ENCODE measurements at places on chromosomes 12 and 14.

GRCh38 chr12:50112456-50113218, 601 bp downstream of the COX14 start:
- no peak for DNase-seq

DNA sequence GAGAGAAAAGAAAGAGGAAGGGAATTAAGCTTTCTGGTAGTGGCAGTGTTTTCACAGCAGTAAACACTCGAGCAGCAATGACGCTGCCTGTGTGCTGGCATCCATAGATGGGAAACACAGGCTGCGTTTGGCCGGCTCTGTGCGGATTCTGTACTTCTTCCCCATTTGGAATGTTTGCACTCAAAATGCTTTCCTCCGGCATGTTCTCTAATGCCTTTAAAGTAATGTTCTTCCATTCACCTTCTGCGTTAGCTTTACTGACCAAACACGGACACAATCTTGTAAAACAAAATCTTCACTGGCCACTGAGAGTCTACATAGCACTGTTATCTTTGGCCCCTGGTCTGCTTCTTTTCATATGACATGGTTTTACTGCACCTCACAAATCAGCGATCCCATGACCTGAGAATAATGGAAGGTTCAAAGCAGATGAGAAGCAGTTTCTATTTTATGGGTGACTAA, 31.4 kb downstream of the DCP1B start:
- no peak for DNase-seq

DNA sequence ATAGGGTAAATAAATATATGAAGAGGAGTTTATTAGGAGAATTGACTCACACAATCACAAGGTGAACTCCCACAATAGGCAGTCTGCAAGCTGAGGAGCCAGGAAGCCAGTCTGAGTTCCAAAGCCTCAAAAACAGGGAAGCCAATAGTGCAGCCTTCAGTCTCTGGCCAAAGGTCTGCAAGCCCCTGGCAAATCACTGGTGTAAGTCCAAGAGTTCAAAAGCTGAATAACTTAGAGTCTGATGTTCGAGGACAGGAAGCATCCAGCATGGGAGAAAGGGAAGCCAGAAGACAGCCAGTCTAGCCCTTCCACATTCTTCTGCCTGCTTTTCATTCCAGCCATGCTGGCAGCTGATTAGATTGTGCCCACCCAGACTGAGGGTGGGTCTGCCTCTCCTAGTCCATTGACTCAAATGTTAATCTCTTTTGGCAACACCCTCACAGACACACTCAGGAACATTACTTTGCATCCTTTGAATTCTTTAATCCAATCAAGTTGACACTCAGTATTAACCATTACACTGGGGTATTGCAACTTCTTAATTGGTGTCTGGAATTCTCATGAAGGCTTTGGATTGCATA, 736.5 kb upstream of the LMO3 start:
- DNase-seq = no peak

GRCh38 chr14:70631948-70632347, 9.8 kb upstream of the TTC9 start:
- DNase-seq = no peak

- DNase-seq = no peak
Measured at GRCh38 chr12:72291175-72291574, 19.0 kb downstream of the TRHDE start.

GRCh38 chr12:68378872-68379606, 46.9 kb upstream of the MDM1 start:
- no peak for DNase-seq

DNA sequence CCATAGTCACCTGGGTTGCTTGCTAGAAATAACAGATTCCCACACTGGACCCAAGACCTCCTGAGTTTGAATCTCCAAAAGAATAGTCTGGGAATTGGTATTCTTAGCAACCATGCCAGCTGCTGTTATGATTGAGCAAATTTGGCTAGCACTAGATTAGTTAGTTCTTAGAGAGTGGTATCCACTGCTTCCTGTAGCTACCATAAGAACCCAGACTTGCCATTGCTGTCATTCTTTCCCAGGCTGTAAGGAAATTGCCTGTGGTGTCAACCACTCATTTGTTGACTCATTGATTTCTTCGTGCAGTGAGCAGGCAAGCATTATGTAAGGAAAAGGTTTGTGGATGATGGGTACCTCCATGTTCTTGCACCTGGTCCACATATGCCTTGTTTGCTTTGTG, 201.8 kb upstream of the RGS6 start:
- DNase-seq = no peak

DNA sequence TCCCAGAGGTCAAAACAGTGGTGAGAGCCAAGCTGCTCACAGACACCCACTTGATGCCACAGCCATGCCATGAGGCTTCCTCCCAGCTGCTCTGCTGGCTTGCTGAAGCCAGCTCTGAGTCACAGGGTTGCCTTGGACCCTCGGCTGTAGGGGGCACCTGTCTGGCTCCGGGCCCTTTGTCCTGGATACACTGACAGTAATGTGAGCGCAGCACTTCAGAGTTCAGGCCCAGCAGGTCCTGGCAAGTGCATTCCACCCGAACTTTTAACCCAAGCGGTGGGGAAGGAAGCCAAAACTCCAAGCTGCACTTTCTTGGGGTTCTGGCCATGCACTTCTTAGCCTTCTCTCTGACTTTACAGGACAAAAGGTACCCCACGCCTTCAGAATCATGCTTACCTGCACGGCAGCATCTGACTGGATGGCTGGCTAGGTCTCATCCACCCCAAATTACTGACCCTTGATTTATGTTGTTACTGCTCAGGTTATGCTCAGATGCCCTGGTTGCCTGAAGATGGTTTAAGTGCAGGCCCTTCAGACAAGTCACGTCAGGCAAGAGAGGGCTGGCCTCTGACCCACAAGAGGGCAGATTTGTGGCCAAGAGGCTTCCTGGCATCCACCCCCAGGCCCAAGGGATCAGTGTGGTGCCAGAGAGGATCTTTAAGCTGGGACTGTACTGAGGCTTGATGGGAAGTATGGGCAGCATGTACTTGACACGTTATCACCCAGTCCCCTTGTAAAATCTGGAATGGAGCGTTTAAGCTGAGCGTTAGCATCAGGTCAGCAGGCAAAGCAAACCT, 24.8 kb downstream of the SLC25A29 start:
- DNase-seq = no peak

GRCh38 chr12:31876568-31877424, 82.4 kb upstream of the RESF1 start:
- no peak for DNase-seq

DNA sequence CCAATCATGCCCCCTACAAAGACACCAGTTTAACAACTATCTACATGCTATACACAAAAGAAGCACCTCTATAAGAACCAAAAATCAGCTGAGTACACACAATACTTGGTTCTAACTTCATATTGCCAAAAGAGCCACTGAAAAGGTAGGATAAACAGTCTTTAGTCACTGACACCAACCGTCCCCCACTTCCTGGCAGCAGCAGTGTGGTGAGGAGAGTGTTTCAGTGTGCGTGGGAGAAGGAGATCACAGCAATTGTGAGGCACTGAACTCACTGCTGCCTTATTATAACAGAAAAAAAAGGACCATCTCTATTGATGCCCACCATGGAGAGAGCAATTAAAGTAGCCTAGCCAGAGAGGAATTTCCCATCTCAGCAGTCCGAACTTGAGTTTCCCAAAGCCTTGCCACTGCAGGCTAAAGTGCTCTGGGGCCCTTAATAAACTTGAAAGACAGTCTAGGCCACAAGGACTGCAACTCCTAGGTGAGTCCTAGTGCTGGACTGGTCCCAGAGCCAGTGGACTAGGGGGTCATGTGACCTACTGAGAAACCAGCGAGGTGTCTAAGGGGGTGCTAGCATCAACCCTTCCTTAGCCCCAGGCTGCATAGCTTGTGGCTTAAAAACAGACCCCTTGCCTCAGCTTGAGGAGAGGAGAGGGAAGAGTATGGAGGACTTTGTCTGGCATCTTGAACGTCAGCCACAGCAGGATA, 37.1 kb upstream of the LMNTD1 start:
- DNase-seq = no peak

DNA sequence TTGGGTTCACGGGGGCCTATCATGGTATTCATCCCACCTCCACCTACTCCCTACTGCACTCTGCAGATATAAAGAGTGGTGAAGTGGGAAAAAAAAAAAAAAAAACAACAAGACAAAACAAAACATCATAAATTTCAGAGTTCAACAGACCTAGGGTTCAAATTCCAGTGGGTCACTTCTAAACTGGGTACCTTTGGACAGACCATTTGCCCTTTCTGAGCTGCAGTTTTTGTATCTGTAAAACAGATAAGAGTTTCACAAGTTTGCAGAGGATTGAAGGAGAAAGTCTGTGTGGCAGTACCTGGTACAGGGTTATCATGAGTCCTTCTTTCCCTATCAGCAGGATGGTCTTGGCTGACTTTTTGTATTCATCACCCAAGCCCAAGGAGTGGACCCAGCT, 211.2 kb upstream of the EEA1 start:
- DNase-seq = no peak

DNA sequence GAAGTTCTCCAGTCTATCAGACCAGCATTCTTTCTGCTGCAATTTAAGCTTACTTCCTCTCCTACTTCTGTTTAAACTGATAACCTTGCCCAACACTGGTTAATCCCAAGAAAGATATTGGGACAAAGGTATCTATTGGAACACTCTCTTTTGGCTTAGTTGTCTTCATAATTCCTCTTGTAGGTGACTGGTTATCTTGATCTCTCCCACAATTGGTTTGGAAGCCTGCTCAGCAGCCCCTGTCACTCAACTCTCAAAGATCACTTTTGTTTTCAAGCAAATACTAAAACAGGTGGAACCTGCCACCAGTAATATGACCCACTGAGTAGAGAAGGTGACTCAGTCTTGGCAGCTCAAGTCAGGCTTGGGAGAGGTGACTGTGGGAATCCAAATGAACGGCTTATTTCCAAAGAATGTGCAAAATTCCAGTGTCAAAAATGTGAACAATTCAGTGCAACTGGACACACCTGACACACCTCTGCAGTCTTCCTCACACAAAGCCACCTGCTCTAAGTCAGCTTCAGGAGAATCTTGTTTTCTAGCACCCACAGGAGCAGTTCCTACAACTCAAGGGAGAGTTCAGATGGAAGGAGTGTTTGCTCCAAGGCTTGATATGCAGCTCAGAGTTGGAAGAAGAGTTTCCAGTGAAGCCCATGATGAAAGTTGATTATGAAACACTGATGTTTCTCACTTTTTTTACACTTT, 83.2 kb upstream of the SLC38A2 start:
- no peak for DNase-seq

DNA sequence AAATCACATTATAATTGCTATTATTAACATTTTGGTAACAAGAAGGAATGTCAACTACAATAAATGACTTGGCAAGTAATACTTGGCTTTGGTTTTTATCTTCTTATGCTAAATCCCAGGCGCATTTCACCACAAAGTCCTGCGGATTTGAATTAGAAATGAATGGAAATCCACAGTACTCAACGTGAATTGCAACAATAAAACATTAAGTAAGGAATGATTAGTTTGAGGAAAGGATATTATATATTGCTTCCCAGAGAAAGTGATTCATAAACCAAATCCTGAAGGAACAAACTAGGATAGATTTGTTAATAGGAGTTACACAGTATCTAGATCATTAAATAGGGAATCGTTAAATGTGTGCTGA, 1089.7 kb downstream of the TRHDE start:
- DNase-seq = no peak

- DNase-seq = no peak
Measured at GRCh38 chr14:62429683-62430082, 615.6 kb downstream of the KCNH5 start.

DNA sequence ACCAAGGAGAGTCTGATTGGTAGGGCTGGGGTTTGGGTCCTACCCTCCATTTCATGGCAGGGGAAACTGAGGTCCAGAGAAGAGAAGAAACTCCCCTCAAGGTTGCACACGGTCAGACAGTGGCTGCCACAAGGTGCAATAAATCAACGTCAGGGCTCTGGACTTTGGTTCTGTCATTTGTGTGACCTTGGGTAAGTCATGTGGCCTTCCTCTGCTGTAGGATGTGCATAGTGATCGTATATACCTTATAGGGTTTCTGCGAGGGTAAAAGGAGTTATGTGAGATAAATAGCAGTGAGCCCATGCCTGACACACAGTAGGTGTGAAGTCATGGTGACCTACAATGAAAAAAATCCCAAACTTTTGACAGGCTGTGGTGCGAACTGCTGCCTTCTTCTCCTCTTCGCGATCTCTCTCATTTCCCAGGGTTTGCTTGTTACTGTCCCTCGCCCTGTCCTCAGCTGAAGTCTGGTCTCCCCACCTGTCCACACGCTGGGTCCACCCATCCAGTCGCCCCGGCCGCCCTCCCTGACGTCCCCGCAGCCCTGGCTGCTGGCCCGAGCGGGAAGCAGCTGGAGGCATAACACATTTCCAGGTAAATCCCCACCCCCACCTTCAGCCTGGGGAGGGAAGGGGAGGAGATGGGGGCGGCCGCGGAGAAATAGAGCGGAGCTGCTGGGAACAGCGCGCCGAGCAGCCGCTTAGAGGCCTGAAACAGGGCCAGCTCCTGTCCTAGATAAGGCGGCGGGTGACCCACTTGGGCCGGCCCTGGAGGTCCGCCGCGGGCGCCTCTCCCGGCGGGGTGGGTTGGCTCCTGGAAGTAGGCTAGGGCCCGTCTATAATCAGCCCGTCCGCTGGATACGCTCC, 1.8 kb upstream of the FAM222A start:
- DNase-seq = no peak

- no peak for DNase-seq
Measured at GRCh38 chr14:69335371-69335771, 62.7 kb downstream of the ERH start.

- no peak for DNase-seq
Measured at GRCh38 chr14:94001016-94001415, 3.9 kb downstream of the CCDC197 start.

DNA sequence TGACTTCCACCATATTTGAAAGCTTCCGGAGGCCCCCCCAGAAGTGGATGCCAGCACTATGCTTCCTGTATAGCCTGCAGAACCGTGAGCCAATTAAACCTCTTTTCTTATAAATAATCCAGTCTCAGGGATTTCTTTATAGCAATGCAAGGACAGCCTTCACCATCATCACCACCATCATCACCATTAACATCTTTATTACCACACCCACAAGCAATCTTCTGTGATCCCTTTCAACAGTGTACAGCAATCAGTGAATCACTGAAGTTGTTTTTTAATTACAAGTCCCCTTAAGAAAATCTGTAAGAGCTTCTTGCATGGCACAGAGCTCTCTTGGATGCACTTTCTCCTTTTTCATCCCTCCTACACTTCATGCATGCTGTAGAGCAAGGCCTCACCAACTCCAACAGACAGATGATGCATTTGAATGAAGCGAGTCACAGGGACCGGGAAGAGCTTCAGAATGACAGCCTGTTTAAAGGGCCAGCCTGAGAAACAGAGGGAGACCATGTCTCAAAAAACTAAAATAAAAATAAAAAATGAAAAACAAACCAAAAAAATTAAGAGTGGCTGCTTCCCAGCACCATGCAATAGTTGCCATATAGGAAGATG, 83.6 kb upstream of the VASH1 start:
- no peak for DNase-seq

GRCh38 chr12:21650997-21651396, 6.6 kb downstream of the LDHB start:
- no peak for DNase-seq
